ENCODE measurements at places on chromosomes 1 and 21.

GRCh38 chr1:24964811-24965570 lies 34.9 kb upstream of the RUNX3 start:
- DNase-seq: peak; percentile 74

DNA sequence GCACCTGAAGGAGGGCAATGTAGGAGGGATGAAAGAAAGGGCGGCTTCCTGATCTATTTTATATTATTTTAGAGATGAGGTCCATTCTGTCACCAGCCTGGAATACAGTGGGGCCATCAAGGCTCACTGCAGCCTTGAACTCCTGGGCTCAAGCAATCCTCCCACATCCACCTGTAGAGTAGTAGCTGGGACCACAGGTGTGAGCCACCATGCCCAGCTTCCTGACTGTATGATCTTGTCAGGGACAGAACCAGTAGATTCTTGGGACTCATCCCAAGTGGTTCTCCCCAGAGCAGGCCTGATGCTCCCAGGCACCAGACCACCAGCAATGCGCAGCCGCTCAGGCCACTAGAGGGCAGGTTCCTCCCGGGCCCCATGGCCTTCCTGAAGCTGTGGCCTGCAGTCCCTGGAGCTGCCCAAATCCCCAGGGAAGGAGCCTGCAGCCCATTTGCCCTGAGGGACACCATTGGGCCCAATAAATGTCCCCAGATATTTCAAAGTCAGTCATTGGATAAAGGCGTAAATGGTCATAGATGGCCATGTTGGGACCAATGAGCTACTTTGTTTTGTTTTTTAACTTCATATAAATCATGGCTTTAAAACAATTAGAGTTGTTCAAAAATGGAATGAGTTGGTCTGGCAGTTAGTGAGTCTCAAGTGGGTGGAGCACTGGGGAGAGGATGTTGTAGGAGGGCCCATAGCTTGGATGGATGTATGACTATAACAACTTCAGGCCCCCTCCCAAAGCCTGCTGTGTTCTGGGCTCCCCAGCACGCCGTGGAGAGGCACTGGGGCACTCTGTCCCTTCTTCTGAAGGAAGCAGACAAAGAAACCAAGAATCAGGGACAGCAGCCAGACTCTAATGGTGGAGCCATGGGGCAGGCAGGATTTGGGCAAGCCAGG lies 44.7 kb upstream of the GOLT1A start:
- DNase-seq: no peak

DNA sequence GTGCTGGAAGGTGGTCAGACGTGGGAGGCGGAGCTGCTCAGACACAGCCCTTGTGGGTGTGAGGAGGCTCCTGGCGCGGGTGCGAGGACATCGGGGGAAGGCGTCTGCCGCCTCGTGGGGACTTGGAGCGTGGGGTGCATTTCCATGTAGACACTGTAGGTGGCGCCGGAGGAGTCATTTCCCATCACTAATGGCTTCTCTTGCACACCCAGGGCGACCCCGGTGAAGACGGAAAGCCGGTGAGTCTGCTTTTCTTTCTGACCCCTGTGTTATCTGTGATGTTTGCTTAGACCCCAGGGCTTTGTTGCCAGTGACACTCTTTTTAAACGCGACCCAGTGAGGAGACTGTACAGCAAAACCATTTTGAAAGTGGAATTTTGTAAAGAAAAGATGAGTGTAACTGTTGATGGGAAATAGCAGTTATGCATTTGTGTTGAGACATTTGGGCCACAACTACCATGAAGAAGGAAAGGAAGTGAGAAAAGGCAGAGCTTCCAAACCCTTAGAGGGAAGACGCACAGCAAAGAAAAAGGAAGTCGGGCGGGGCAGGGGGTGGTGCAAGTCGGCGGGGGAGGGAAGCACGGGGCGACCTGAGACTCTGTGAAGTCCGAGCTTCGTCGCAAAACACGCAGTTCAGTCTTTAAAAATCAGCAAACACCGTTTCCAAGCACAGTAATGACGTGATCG lies 64.0 kb downstream of the SLC19A1 start:
- DNase-seq: peak; percentile 73

DNA sequence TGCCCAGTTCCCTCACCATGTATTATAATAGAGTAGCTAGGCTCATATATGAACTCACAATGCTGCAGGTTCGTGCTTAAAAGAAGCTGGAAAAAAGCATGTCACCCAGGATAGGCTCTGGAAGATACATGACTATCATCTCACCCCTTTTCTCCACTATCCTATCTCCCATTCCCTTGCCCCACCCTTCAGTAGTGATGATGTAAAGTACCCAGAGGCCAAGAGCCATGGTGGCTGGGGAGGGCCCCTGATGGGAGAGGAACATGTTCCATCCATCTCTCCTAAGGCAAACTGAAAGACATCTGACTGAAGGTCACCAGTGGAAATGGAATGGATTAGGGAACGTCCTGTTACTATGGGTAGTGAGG lies 20.3 kb upstream of the RBBP5 start:
- no peak for DNase-seq

DNA sequence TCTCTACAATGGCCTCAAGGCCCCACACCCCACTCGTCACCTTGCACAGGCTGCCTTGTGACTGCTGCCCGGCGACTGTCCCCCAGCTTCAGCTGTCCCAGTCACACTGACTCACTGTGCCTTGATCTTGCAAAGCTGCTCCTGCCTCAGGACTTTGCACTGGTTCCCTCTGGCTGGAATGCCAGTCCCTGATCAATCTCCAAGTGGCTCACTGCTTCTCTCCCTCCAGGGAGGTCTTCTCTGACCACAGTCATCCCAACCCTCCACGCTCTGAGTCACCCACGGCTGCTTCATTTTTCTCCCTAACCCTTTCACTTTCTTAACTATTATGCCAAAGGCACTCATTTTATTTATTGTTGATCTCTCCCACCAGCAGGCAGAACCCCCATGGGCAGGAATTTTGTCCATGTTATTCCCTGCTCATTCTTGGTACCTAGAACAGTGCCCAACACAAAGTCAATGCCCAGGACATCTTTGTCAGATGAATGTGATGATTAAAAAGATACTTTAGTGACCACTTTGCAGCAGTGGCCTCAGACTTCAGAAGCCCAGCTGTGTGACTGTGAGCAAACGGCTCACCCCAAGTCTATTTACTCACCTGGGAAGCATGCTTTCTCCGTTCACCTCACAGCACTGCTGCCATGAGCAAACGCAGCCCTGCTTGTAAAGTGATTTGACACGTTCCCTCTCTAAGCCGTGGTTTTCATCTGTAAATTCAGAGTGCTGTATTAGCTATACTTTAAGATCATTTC lies 53.4 kb downstream of the ZBTB18 start:
- DNase-seq: no peak

- no peak for DNase-seq
These were observed 924 bp downstream of the TMEM240 start for GRCh38 chr1:1539310-1540089.

DNA sequence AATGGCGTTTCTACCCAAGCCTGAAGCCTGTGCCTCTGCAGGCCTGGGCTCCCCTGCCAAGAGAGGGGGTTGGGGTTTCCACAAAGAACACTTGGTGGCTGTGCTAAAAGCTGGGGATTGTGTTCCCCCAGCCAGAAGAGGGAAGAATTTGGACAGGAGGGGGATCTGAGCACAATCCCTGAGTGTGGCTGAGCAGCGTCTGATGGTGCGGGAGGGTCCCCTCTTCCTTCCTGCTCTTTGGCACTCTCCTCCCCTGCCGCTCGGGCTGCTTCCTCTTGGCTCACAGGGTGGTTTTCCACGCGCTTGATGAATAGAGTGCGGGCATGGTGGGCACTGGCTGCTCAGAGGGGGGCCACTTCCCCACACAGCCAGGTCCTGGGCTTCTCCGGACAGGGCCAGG lies 3.7 kb downstream of the GPR37L1 start:
- no peak for DNase-seq

GRCh38 chr1:158147869-158148268 lies 32.8 kb upstream of the CD1D start:
- DNase-seq: no peak

DNA sequence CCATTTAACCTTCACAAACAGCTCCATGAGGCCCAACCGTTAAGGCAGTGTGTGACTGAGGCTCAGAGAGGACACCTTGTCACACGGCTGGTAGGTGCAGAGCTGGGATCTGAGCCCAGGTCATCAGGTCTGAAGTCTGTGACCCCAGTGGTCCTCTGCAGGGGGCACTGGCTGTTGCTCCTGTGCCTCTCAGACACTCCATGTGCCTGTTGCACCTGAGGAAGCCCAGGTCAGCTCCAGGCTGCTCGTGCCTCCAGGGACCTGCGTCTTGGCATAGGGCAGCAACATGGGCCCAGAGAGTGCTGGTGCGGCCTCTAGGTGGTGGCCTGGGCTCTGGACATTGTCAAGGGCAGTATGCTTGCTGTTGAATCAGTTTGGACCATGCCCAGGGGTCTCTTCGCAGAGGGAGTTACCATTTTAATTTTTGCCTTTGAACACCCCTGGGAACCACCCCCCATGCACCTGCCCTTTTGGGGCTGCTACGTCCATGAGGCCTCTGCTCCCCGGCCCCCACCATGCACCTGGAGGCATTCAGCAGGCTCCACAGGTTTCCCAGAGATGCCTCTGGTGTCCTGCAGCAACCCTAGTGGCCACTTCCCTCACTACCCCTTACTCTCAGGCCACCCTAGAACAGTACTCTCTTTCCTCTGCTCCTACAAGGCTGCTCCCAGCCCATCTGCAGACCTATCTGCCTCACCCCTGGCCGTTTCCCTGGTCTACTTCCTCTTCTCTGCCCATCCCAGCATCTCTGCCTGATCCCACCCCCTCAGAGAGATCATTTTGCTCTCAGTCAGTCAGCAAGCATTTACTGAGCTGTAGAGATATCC lies 25.2 kb upstream of the EPS8L3 start:
- no peak for DNase-seq

GRCh38 chr1:49306507-49307070 lies 529.9 kb upstream of the BEND5 start:
- DNase-seq: no peak

- no peak for DNase-seq
These were observed 45.3 kb upstream of the MCOLN3 start for GRCh38 chr1:85093644-85094043.

DNA sequence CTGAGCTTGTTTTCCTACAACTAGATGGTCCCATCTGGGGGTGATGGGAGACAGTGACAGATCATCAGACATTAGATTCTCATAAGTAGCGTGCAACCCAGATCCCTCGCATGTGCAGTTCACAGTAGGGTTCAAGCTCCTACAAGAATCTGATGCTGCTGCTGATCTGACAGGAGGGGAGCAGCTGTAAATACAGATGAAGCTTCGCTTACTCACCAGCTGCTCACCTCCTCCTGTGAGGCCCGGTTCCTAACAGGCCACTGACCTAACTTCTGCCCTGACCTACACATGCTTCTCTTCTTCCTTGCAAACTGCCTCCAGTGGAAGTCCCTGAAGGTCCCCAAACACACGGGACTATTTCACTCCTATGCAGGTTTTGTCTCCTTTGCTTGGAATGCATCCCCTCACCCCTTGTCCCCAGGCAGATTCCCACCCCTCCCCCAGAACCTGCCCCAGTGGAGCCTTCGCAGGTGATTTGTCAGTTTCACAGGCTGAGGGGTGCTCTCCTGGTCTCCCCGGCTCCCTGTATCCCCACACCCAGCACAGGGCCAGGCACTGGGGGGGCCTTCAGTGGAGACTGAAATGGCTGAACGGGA lies 5.7 kb upstream of the ZBTB48 start:
- no peak for DNase-seq

DNA sequence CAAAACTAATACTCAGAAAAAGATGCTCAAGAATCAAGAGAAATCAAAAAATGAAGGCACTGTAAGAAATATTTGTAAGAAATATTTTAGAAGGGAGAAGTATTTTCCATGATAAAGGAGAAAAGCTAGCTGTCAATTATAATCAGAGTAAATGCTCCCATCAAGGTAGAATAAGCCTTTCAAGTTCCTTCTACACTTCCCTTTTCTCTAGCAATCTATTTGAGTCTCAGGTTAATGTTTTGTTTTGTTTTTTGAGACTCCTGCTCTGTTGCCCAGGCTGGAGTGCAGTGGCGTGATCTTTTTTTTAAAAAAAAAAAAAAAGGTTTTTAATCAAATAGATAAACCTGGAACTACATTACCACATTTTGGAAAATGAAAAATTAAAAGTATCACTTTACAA lies 33.3 kb downstream of the PUM1 start:
- DNase-seq: no peak
